ENCODE measurements at places on chromosomes 4 and X.

DNA sequence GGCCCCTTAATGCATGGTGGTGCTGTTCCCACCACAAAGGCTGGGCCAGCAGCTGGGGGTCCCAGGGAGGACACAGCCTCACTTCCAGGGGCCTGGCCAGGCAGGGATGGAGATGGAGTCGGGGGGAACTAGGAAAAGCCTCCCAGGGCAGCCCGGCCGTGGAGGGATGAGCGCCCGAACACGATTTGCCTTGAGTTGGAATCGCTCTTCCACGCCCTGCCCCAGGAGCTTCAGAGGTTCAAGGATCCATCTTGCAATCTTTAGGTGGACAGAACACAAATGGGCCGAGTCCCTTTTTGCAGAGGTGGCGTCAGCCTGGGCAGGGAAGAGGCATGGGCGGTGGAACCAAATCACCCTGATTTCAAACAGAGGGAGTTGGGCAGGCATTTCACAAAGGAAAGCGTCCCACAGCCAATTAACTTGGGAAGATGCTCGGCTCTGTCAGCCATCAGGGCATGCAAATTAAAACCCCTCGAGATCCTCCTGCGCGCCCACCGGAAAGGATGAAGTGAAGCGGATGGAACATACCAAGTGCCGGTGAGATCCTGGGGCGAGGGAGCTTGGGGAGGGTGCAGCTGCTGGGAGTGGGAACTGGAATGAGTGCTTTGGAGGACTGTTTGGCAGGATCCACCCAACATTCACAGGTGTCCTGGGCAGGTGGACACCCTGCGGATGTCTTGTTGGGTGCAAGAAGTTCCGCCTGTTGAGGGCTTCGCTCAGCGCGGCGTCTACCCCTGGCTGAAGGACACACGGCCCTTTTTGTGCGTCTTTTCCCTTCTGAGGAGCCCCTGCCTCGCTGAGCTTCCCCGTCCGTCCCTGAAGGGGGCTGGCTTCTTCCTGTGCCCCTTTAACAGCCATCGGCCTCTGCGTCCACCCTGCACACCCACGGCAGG, 75.7 kb downstream of the HTRA3 start:
- ATAC-seq = no peak

DNA sequence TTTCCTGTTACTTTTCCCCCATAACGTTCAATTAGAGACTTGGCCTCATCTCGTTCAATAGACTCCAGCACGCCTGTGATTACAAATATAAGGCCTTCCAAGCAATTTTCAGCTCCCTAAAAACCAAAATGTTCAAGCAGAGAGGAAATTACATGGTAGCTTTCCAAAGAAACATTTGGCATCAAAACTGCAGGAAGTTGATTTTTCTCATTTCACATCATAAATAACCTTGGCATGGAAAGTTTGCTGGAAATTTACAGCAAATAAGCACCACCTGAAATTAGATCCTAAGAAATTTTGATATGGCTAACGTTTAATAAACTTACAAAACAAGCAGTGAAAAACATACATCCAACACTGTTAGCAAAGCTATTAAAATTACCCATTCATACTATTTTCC, 53.3 kb downstream of the RFC1 start:
- ATAC-seq = no peak

- ATAC-seq = peak; percentile 86
Measured at GRCh38 chrX:65528705-65529340, 5.8 kb downstream of the LAS1L start.

GRCh38 chr4:91064157-91064853, 937.1 kb downstream of the CCSER1 start:
- ATAC-seq = peak; percentile 91

- ATAC-seq = no peak
Measured at GRCh38 chrX:45001048-45001447, 128.1 kb downstream of the KDM6A start.

DNA sequence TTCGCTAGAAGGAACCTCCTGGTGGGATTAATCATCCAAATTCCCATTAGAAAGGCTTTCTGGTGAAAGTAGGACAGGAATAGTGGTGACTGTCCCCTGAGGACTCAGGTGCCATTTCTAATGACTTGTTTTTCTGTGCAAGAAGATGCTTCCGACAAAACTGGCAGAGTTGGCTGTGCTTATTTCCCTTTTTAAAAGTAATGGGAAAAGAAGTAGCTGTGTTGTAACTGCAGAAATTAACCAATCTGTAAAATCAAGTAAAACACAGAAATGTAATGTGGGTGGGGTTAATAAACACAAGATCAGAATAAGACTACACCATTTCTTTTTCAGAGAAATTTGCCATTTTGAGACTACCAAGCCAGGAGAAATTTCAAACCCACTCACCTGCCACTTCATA, 55.0 kb upstream of the FAM9B start:
- ATAC-seq = no peak

GRCh38 chr4:123480706-123481418, 84.3 kb downstream of the SPRY1 start:
- no peak for ATAC-seq

DNA sequence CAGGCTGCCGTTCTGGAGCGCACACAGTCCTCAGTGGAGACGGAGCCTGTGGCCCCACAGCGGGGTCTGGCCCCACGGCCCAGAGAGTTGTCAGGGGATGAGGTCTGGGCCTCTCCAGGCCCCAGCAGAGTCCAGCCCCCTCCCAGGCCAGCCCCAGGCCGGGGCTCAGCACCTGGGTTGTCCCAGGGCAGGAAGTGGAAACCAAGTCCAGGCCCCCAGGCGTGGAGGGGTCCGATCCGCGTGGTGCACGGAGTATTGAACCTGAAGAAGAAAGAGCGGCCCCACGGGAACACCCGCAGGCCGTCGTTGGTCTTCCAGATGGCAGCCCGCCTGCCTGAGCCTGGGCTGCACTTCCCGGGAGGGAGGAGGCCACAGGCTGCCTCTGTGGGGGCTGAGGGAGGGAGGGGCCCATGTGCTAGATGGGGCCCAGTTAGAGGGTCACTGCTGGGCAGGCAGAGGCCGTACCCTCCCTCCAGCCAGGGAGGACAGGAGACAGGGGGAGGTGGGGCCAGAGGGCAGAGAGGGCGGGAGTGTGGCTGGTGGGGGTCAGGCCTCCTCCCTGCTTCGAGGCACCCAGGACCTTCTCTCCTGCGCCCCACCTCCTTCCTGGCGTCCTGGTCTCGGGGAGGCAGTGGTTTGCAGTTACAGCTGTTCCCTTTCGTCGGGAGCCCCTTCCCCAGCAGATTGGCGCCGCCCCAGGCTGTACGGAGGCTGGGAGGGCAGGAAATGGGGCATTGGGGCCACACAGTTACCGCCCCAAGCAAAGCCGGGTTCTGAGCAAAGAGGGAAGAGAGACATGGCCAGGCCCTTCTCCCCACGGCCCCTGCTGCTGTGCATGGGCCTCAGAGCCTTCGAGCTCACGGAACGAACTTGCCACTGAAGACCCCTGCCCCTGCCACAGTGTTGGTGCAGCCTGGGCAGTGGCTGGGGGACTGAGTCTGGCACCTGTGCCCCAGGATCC, 8.1 kb downstream of the HGFAC start:
- ATAC-seq = no peak

DNA sequence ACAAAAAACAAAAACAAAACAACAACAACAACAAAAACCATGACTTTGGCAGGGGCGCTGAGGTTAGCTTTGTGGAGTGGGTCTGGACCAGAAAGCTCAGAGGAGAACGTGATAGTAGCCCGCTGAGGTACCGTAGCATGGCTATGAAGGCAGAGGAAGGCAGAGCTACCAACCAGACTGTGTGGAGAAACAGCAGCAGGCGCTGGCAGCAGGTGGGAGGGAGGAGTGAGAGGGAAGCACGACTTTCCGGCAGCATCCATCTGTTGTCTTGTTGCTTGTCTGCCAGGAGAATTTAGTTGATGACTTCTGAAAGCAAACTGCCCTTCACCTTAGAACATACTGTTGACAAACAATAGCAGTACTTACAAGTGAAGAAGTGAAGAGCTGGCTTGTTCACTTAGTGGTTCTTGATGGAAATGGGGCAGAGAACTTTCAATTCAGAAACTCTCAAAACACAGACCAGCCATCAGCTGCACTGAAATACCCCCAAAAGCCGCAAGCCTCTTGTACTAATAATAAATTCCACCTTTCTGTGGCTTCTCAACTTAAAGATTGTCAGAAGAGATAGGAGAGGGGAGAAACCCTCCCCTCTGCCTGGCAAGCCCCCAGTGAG, 447.2 kb downstream of the SLITRK2 start:
- ATAC-seq = no peak
